ENCODE measurements at places on chromosomes 2 and 18.
A peak's percentile ranks its signal among the peaks of the same experiment; 100 is the strongest.

DNA sequence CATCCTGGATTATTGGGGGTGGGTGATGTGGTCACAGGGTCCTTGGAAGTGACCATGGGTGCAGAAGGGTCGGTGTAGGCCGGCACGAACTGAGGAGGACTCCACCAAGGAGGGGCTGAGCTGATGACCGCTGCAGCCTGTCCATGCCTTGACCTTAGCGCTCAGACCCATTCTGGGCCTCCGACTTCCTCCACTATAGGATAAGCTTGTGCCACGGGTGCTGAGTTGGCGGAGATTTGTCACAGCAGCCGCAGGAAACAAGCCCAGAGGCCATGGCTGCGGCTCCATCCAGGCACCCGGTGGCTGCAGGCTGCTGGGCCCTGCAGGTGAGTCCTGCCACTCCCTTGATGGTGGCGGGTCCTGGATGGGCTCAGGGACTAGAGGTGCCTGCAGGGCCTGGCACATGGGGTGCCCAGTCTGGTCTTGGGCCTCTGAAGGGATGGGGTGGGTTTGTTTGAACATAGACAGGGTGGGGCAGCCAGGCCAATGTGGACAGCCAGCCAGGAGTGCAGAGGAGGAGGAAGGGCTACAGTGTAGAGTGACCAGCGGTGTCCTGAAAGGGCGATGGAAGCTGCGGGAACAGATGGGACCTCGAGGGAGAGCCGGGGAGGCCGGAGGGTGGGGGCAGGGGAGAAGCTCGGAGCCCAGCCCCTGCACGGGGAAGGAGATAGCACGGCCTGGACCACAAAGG is 84.8 kb downstream of the SEPTIN10 start:
- H3K36me3 ChIP-seq = no peaks in the 10 kb centered on the region
- H3K4me1 ChIP-seq = no peaks in the 10 kb centered on the region
- H3K27me3 ChIP-seq = no peaks in the 10 kb centered on the region
- H3K27ac ChIP-seq = no peak overlapping the region

GRCh38 chr2:84963323-84963691 is 7.7 kb upstream of the KCMF1 start:
- no peaks in the 10 kb centered on the region for H3K27me3 ChIP-seq
- peak overlapping the region; percentile 8 for H3K27ac ChIP-seq
- peaks cover 51% of the 10 kb centered on the region for H3K36me3 ChIP-seq
- H3K4me3 ChIP-seq = no peak overlapping the region
- DNase-seq = no peak
- peaks cover 37% of the 10 kb centered on the region for H3K4me1 ChIP-seq

DNA sequence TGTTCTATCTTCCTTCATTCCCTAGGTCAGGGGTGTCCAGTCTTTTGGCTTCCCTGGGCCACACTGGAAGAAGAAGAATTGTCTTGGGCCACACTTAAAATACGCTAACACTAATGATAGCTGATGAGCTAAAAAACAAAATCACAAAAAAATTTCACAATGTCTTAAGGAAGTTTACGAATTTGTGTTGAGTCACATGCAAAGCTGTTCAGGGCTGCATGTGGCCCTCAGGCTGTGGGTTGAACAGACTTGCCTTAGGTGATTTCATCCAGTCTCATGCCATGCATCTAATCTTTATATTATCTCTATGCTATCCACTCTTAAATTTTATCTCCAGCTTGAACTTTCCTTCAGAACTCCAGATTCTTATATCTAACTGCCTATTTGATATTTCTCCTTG is 80.1 kb downstream of the CCDC85A start:
- no peak overlapping the region for H3K4me3 ChIP-seq
- no peaks in the 10 kb centered on the region for H3K4me1 ChIP-seq
- DNase-seq = no peak
- H3K27ac ChIP-seq = no peak overlapping the region
- no peaks in the 10 kb centered on the region for H3K36me3 ChIP-seq

GRCh38 chr2:27024812-27025211 is 8.0 kb upstream of the TMEM214 start:
- H3K27me3 ChIP-seq = no peaks in the 10 kb centered on the region
- no peak overlapping the region for H3K4me3 ChIP-seq
- H3K4me1 ChIP-seq = peaks cover 9% of the 10 kb centered on the region
- H3K27ac ChIP-seq = no peak overlapping the region
- no peak for DNase-seq

DNA sequence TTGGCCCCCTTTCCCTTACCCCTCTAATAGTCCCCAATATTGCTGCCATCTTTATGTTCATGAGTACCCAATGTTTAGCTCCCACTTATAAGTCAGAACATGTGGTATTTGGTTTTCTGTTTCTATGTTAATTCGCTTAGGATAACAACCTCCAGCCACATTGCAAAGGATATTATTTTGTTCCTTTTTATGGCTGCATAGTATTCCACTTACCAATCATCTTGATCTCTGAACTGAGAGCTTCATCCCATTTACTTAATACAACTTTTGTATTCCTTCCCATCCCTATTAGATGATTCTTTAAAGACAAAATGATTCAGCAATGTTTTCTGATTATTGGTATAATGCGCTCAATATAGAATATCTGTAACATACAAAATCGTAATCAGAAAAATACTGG is 36.7 kb downstream of the ARL5A start:
- H3K4me1 ChIP-seq = no peaks in the 10 kb centered on the region
- peaks cover 21% of the 10 kb centered on the region for H3K36me3 ChIP-seq
- no peak for DNase-seq
- H3K27ac ChIP-seq = no peak overlapping the region
- H3K4me3 ChIP-seq = no peak overlapping the region

- peaks cover 21% of the 10 kb centered on the region for H3K4me1 ChIP-seq
- DNase-seq = peak; percentile 13
- peaks cover 7% of the 10 kb centered on the region for H3K27me3 ChIP-seq
Observed at GRCh38 chr2:161570424-161571050, 53.7 kb upstream of the SLC4A10 start.

DNA sequence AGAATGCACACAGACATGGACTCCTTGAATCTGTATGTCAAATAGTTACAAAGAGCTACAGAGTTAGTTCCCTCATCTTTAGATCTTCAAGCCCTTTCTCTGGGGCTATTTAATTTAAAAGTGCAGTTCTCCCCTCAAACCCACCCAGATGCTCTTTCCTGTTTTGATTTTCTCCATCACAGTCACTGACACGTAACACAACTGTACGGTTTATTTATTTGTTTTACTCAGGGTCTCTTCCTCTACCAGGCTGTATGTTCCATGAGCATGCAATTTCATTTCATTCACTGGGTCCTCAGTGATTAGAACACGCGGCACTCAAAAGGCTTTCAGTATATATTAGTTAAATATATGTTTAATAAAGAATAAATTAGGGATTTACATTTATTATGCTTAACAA is 94.7 kb downstream of the DOCK10 start:
- H3K27ac ChIP-seq = peak overlapping the region; percentile 90
- H3K27me3 ChIP-seq = no peaks in the 10 kb centered on the region
- DNase-seq = no peak
- H3K4me3 ChIP-seq = peak overlapping the region; percentile 78

DNA sequence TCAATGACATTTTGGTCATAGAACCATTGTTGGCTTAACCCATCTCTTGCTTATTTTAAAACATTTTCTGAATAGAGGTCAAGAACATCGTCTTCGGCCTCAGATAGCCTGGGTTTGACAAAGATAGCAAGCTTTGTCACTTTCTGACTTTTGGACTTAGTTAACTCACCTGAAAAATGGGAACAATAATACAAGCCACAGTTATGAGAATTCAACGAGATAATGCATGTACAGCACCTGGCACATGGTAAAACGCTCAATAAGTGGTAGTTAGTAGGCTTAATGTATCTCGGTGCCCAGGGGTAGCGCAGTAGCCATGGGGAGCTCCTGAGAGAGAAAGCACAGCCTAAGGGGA is 446 bp upstream of the COPS7B start:
- no peak for DNase-seq
- H3K27me3 ChIP-seq = no peaks in the 10 kb centered on the region
- peak overlapping the region; percentile 90 for H3K27ac ChIP-seq
- H3K4me1 ChIP-seq = peaks cover 56% of the 10 kb centered on the region

DNA sequence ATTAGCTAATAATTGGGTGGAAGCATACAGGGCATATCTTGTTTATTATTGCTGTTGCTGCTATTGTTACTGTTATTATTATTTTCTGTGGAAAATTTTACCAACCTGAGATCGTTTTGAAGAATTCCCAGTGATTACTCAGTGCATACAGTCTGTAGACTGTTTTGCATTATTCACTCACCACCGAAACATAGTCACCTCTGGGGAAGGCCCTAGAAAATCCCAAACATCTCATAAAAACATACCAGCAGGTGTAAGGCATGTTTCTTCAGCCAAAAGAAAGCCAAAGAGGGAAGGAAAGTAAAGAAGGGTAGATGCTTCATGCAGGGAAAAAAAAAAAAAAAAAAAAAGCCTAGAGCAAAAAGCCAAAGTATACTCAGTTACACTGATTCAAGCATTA is 647.7 kb downstream of the BCL11A start:
- H3K27me3 ChIP-seq = no peaks in the 10 kb centered on the region
- H3K4me3 ChIP-seq = no peak overlapping the region
- peaks cover 17% of the 10 kb centered on the region for H3K4me1 ChIP-seq
- no peak for DNase-seq

DNA sequence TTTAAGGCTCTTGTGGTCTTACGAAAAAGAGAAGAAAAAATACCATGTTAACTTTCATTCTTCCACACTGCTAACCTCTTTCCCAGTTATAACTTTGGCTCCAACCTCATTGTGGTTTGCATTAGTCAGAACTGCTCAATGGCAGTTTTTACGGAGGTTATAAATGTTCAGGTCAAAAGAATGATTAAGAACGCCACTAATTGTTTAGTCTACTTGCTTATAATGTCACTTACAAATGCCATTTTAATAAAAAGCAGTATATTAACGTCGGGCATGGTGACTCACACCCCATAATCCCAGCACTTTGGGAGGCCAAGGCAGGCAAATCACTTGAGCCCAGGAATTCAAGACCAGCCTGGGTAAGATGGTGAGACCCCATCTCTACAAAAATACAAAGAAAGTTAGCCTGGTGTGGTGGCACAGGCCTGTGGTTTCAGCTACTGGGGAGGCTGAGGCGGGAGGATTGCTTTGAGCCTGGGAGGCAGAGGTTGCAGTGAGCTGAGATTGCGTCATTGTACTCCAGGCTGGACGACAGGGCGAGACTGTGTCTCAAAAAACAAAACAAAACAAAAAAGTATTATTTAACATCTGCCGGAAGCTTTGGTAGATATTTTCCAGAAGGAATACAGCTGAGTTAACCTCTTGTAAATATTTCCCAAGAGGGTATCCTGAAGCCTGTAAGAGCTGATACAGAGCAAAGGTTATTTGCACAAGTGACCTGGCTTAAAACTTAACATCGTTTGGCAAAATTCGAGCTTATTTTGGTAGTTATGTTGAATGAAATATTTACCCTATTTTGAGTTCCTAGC is 5.1 kb downstream of the AGPS start:
- H3K27me3 ChIP-seq = no peaks in the 10 kb centered on the region
- H3K27ac ChIP-seq = no peak overlapping the region
- peaks cover 20% of the 10 kb centered on the region for H3K36me3 ChIP-seq

DNA sequence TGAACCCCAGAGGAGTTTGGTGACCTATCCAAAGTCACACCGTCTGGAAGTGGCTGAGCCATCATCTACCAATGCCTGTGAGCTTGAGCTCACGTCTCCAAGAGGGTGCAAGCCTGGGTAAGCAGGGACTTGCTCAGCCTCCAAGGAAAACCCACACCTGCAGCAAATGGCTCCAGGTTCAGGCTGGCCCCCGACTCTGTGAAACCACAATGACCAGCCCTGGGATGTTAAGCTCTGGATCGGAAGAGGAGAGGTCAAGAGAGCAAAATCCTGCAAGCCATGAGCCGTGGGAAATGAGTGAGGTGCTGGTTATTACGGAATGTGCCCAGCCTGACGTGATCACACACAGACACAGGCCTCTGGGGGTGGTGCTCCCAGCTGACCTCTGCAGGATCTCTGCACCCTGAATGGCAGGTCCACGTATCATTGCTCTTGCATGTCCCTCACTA is 94.1 kb upstream of the OTOS start:
- H3K36me3 ChIP-seq = no peaks in the 10 kb centered on the region
- H3K4me3 ChIP-seq = no peak overlapping the region
- no peak overlapping the region for H3K27ac ChIP-seq
- H3K27me3 ChIP-seq = peaks cover 14% of the 10 kb centered on the region
- peaks cover 3% of the 10 kb centered on the region for H3K4me1 ChIP-seq
- DNase-seq = no peak

- H3K36me3 ChIP-seq = no peaks in the 10 kb centered on the region
- no peak for DNase-seq
- no peaks in the 10 kb centered on the region for H3K4me1 ChIP-seq
Observed at GRCh38 chr2:168254158-168254935, 7.0 kb upstream of the STK39 start.

- H3K27ac ChIP-seq = no peak overlapping the region
- no peak for DNase-seq
- H3K4me3 ChIP-seq = no peak overlapping the region
- peaks cover 38% of the 10 kb centered on the region for H3K4me1 ChIP-seq
Observed at GRCh38 chr2:168515502-168515901, 59.4 kb downstream of the CERS6 start.

DNA sequence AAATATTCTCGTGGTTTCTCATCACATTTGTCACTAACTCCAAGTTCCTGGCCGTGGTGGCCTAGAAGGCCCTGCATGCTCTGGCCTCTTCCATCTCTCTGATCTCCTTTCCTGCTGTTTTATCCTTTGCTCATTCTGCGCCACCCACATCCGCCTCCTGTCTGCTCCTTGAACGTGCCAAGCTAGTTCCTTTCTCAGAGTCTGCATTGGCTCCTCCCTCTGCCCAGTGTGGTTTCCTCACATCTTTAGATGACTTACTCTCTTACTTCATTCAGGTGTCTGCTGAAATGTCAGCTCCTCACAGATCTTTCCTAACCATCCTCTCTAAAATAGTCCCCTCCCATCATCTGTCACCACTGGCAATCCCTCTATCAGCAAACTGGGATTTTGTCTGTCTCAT is 158.6 kb upstream of the RBMS1 start:
- peak overlapping the region; percentile 3 for H3K4me3 ChIP-seq
- peak; percentile 86 for DNase-seq
- H3K4me1 ChIP-seq = peaks cover 22% of the 10 kb centered on the region
- peak overlapping the region; percentile 49 for H3K27ac ChIP-seq
- H3K27me3 ChIP-seq = peaks cover 3% of the 10 kb centered on the region

DNA sequence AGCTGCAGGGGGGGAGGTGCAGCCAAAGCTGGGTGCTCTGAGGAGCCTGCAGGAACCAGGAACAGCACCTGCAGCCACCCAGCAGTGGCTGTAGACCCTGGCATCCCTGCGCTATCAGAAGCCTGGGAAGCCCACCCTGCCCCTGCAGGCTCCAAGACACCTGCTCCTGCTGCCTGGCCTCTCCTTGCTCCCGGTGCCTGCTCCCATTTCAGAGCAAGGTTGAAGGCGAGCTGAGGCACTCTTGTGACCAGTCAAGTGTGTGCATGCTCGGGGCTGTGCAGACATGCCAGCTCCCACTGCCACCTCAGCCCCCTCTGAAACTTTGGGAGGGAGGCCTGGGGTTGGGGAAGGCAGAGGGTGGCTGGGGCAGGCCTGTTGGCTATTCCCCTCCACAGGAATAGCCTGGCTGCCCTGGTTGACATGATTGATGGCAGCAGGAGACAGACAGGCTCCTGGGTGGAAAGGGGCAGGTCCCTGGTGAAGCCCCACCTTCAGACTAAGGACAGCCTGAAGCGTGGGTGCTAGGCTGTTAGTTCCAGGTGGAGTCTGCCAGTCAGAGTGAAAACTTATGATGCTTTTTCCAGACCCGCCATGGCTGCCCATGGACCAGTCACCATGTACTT is 151.4 kb downstream of the MBD5 start:
- H3K4me3 ChIP-seq = no peak overlapping the region
- peaks cover 9% of the 10 kb centered on the region for H3K36me3 ChIP-seq
- no peak overlapping the region for H3K27ac ChIP-seq
- no peaks in the 10 kb centered on the region for H3K4me1 ChIP-seq
- no peak for DNase-seq
- H3K27me3 ChIP-seq = no peaks in the 10 kb centered on the region
